HT1080 (cell line): ENCODE measurements at places on chromosomes 1 and 21.
A peak's percentile ranks its signal among the peaks of the same experiment; 100 is the strongest.

GRCh38 chr1:41108696-41109275, 87.3 kb upstream of the SLFNL1 start:
- DNase-seq: peak; percentile 17

GRCh38 chr1:235776396-235776795, 90.3 kb downstream of the LYST start:
- no peak for DNase-seq

DNA sequence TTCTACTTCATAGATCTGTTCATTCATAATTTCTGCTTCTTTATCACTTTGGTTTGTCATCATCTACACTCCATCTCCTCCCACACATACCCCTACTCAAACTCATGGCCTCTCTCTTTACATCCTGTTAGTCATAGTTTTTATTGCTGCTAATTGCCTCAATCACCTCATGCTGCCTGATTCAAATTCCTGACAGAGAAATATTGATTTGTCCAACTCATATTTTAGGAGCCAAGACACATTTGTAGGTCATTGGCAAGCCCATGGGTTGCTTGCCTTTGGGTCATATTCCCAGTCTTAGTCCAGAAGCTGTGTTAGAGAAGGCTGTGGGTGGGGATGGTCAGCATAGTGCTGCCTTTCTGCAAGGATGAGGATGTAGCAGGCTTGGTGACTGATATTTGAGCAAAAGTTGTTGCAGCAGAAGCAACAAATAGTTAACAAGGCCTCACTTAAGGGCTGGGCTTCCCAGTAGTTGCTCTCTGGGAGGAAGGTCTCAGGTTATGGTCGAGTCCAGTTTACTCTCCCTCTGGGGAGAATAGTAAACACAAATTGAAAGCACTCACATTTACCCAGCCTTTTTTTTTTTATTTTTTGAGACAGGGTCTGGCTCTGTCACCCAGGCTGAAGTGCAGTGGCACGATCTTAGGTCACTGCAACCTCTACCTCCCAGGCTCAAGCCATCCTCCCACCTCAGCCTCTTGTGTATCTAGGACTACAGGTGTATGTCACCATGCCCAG, 22.4 kb upstream of the EPS15 start:
- DNase-seq: peak; percentile 64

GRCh38 chr1:4830707-4831106, 176.3 kb downstream of the AJAP1 start:
- DNase-seq: no peak

GRCh38 chr1:217919683-217920388, 288.7 kb downstream of the SPATA17 start:
- DNase-seq: no peak
